ENCODE measurements at places on chromosomes 11 and 22. TPM values are rescaled to one million over a fixed set of nuclear protein-coding genes. Genes with fewer than 3 reads are reported as not detected.

- DNase-seq = no peak
Observed at GRCh38 chr11:129141748-129142523, 50.2 kb downstream of the ARHGAP32 start.

DNA sequence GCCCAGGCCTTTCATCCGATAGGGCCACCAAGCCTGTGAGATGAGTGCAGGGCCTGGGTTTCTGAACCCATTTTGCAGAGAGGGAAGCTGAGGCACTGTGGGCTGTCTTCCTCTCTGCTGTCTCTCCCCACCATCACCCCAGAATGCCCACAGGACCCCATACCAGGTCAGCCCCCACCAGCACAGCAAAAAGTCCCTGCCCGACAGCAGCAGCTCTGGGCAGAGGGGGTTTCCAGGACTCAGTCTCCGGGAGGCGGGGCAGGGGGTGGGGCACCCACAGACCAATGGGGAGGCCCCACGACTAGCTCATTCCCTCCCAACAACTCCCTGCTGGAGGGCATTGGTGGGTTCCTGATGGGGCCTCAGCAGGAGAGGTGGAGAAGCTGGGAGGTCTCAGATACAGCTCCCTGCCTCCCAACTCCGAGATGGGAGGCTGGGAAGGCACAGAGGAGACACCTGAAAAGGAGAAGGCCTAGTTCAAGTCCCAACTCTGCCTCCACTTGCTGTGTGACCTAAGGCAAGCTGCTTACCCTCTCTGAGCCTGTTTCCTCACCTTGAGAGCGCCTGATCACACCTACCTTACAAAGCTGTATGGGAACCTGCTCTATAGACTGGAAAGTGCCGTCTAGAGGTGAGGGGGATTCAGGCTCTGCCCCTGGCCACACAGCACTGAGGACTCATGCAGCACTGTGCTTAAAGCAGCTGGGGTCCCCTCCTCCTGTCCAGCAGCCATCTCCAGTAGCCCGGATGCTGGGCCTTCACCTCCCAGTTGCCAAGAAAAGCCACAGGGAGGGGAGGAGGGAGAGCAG, 3.5 kb downstream of the CBX7 start:
- peak; percentile 37 for DNase-seq

- no peak for DNase-seq
Observed at GRCh38 chr11:46429717-46430116, 38.1 kb upstream of the CHRM4 start.

DNA sequence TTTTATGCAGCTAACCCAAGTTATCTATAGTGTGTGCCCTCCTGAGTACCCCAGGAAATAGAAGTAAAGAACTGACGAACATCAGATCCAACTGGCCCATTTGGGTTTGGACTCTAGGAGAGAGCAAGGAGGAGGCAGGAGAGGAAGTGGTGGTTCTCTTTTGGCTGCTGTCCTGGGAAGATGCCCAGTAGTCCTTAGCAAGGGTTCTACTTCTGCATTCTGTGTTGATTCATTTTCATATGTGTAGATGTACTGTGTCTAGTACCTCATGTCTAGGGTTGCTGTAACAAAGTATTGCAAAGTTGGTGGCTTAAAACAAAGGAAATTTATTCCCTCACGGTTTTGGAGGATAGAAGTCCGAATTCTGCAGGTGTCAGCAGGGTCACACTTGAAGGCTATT, 6.6 kb upstream of the MMP27 start:
- no peak for DNase-seq

GRCh38 chr11:75855206-75855605, 40.2 kb downstream of the UVRAG start:
- DNase-seq = no peak

Gene NCR3LG1
- 2.7 TPM for total RNA-seq

Gene ABTB2
- 0.23 TPM for total RNA-seq

All from dermis blood vessel endothelial cell (primary cell).